Sciatic nerve (tissue), 2 donors: ENCODE measurements at places on chromosomes 2 and 18. TPM values are rescaled to one million over a fixed set of nuclear protein-coding genes. Genes with fewer than 3 reads are reported as not detected.

GRCh38 chr2:230827774-230828271 lies 36.9 kb upstream of the ITM2C start:
- no peak for DNase-seq

GRCh38 chr18:58490238-58490637 lies 138.7 kb downstream of the ALPK2 start:
- DNase-seq, result no peak

GRCh38 chr18:49137093-49137492 lies 186.3 kb upstream of the SMAD7 start:
- DNase-seq, result no peak

GRCh38 chr2:32289165-32289999 lies 11.7 kb downstream of the YIPF4 start:
- no peak for DNase-seq

DNA sequence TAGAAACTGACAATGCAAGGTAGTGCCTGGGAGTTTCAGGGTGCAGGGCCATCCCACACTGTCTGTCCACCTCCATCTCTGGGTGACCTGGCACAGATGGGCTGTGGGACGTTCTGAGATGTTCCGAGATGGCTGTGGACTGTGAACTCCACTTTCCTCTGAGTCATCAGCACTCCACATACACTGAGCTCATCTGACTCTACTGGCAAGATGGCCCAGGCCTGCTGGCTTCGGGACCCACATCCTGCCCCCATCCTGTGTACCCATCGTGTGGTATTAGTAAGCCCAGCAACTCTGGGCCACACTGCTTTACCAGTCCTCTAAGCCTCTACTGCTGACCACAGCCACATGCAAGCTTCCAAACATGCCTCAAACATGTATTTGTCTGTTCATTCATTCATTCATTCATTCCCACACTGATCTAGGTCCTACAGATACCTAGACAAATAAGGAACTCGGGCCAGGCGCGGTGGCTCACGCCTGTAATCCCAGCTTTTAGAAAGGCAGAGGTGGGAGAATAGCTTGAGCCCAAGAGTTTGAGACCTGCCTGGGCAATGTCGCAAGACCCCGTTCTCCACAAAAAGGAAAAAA lies 124.8 kb upstream of the CXCR4 start:
- DNase-seq, result no peak

DNA sequence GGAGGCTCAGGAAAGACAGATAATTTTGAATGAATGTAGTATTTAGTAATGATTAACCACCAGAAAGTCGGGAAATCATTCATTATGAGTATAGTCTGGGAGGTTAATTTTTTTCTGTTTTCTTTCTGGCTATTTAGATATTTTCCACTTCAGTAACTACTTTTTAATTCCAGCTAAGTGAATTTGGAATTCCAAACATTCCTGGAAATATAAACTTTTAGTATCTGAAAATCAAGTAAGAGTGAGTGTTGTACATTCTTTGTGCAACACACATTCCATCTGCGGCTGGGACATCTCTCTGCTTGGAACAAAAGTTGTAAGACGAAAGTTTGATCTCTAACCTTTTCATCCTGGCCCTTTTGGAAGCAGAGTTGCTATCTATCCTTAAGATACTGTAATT lies 275.7 kb upstream of the SPRED2 start:
- no peak for DNase-seq

DNA sequence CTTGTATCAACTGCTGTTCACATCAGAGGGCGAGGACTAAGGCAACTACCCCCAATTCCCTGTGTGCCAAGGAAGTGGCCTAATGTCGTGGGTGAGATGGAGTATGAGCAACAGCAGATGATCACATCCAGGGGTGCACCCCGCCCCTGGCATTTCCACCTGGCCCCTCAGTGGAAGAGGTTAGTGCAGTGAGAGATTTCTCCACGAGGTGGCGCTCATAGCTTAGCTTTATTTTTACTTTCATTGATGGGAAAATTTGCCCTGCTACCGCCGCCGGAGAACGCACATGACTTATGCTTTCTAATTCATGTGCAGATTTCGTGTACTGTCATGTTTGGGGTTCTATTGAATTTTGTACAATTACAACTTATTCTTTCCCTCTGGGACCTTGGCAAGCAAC lies 470.6 kb upstream of the MEX3C start:
- DNase-seq, result peak; percentile 64

DNA sequence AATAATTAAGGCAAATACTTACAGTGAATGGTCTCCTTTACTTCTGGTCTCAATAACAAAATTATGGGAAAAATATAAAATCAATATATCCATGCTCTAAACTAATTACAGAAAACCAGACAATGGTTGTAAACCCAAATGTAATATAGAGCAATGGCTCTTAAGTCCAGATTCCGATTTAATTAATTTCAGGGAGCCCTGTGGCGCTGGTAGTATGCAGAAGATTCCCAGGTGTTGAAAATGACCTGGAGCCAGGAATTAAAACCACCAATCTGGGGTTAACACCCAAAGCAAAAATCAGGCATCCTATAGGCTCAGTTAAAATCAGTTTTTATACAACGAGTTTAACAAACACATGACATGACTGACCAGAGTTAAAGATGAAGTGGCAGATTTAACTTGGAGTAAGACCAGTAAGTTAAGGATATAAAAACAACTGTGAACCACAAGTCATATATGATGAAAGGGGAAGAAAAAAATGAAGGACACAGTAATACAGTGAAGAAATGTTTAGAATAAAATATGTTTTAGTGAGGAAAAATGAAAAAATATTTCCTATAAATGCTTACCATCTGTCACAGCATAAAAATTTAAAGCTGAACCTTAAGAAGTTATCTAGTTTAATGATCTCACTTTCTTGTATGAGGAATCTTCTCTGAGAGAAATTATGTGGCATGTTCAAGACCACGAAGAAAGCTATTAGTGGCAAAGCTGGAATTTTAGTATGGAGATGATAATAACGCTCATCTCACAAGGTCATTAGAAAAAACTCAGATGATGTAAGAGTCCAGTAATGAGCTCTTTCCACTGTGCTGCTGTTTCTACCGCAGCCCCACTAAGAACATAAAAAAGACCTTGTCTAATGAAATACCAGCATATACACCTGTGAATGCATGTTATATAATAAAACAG lies 45.8 kb upstream of the FLACC1 start:
- no peak for DNase-seq

DNA sequence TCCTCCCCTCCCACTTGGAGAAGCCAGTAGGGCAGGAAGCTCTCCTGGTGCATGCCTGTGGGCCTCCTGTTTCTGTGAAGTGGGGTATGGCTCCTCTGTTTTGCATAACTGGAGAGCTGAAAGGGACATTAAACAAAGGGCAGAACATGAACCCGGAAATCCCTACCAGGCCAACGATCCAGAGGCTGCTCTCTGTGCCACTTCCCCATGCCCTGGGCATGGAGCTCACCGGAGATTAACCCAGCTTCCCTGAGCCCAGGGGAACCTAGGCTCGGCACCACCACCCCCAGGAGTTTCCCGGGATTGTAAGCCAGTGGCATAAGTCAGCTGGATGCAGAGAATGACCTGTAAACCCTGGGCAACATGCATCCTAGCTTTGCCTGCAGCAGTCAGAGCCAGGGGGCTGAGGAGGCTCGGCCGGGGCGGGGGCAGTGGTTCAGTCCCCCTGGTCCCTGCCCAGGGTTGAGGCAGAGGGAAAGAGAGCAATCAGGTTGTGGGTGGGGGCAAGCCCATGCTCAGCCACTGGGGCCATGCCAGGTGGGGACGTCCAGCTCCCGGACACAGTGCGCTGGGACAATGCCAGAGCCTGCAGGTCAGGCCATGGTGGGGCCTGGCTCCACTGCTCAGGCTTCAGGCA lies 49.5 kb downstream of the TIMM21 start:
- DNase-seq, result no peak

- DNase-seq, result no peak
Measured at GRCh38 chr2:133503323-133503722, 64.9 kb downstream of the NCKAP5 start.

GRCh38 chr2:187155476-187155875 lies 292.6 kb downstream of the CALCRL start:
- no peak for DNase-seq

- no peak for DNase-seq
Measured at GRCh38 chr2:143083636-143084035, 45.6 kb upstream of the ARHGAP15 start.

The ERBB4 gene
- 19.7 TPM for total RNA-seq

The HOXD11 gene
- total RNA-seq, result 0.40 TPM

The SCYGR4 gene
- not detected for total RNA-seq

The INHA gene
- total RNA-seq, result 0.53 TPM

The TGFA gene
- 11.8 TPM for total RNA-seq

The BUB1 gene
- 0.27 TPM for total RNA-seq
